ENCODE measurements at places on chromosomes 5 and 9.

DNA sequence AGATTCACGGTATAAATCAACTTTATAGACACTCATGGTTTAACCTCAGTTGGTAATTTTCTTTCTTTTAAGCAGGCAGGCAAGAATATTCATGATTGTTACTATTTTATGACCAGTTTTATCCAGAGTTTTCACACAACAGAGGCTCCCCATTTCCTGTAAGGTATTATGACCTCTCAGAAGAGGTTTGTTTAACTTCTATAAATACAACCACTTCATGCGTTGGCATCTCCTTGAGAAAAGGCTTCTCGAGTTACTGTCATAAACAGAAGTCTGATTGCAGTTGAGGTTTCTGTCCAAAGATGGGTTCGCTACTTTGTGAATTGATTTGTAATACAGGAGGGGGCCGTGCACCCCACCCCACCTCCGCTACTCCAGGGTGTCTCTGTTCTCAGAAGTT is 55.3 kb downstream of the ENTREP1 start:
- no peak for DNase-seq

- no peak for DNase-seq
Observed at GRCh38 chr5:178688551-178688950, 41.9 kb downstream of the ZNF354A start.

DNA sequence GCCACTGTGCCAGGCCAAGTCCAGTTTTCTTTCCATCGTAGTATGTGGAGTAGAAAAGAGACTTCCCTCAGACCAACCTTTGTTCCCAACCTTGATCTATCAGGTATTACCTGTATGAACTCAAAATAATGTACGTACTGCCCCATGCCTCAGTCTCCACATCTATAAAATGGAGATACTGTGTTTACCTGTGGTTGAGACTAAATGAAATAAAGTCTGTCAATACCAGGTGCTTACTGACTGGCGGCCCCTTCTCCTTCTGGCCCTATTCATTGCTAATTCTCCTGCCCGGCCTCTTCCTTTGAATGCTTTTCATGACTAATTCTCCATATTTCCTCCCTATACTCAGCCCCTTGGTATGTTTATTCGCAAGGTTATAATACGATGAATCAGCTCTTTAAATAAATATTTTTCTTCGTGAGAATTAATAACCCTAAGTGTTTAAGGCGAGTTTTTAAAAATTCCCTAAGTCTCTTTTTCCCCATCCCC is 89.6 kb upstream of the BASP1 start:
- no peak for DNase-seq

DNA sequence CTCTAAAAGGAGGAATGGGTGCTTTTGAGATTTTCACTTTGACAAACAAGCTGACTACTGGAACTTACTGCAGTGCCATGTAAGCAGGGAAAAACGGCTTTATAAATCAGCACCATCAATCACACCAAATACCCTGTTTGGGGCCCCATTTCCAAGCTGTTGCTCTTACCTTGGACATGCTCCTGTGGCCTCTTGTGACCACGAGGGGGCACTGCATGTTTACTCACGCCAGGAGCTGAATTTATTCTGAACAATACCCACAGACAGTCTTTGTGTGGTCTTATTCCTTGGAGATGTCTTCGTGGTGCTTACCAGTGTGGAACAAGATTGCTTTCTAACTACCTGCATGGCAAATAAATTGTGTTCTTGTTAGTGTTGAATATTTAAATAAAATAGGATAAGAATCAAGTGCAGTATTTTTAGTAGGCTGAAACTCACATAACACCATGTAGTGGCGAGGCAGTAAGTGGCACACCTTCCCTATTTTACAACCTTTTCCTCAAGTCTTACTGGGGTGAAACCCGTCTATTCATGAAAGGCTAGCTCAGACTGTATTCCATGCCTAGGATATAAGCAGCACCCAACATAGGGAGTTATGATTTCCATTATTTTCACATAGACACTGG is 155.5 kb upstream of the NMUR2 start:
- peak; percentile 61 for DNase-seq

DNA sequence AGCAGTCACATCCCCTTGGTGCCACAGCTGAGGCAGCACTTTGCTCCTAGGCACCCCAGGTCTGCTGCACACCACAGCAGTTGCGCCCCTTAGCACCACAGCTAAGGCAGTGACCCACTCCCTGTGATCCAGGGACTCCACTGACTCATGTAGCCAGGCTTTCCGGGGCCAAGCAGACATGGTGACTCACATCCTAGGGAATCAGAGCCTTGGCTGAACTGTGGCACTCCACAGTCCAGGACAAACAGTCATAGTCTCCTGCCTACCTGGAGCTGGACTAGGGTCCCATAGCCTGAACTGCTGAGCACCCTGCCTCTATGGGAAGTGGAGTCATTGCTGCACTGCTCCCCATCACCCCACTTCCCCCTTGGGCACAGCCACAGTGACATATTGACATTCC is 338.7 kb downstream of the NPR3 start:
- no peak for DNase-seq

DNA sequence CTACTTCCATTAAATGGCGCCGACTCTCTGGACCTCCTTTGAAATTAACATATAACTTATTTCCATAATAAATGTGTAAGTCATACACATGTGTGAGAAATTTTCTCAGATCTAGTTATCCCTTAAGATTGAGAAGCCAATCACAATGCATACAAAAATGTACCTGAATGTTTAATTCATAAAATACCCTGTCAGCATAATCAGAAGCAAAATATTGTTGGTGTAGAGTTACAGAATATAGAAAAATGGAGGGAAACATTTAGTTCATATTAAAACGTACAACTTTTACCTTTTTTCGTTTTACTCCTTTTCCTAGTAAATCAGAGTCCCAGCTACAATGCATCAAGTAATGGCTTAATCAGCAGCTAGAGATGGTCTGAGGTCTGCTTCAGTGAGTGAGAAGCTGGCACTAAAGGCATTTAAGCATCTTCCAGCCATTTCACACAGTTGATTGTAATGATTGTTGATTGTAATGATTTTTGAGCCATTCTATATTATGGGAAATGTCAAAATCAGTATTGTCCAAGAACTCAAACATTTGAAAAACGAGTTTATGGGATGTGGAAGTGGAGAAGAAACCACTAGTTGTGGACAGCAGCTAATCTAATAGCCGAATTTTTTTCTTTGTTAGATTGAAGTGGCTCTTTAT is 81.8 kb downstream of the ANXA1 start:
- DNase-seq: no peak

DNA sequence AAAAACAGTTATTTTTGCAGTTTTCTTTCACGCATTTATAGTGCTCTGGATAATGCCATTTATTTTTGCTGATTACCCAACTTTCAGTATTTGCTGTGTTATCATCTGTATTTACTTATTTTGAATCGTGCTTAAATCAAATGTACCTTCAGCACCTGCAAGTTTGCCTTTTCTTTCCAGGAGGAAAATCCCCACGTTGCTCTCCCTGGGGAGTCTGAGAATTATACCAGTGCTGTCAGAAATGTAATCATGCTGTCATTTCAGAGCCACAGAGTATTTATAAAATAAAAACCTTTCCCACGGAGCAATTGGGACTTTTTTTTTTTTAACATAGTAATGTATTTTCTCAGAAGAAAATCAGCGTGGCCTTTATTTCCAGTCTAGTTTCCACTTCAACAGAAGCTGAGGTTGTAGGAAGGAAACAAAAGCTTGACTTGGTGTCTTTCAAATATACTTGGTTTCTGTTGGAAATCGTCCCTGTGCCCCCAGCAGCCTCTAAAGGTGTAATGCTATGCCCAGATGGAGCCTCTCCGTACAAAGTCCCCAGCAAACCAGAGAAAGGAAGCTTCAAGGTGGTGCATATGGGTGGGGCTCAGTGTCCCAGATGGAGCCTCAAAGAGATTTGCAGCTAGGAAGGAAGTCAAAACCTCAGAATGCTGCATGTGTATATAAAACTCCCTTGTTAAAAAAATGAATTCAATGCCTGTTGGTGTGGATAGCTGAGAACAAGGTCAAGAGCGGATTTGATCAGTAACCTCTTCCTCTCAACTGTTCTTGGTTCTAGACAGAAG is 2.1 kb downstream of the GPR150 start:
- DNase-seq: no peak

DNA sequence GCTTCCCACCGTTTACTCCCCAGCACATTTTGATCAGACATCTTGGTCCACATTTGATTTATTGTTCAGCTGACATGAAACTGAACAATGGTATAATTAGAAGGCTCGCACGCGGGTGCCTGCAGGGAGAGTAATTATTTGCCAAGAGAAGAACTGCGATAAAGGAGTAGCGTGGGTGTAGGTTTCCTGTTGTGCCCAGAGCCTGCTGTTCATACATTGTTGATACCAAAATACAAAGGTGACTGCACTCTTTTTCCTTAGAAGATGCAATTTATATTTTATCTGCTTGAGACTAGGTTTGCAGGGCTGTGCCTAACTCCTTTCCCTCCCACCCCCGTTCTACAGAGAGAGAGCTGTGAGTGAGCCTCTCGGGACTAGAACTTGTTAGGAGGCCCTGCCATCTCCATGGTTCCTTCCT is 241.8 kb upstream of the MSX2 start:
- no peak for DNase-seq

DNA sequence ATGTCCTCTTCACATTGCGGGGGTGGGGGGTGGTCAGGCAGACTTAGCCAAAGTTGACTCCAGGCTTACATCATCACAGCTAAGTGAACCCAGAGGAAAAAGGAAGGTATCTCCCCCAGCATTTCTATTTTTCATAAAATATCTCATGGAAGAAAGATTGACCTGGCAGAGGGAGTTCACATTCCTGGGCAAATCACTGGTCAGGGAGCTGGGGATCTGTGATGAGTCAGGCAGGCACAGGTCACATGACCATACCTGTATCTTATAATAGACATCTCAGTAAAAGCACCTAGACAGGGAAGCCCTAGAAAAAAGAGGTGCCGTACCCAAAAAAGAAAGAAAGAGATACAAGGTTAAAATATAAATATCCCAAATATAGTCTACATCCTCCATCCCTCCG is 57.3 kb upstream of the WWC1 start:
- no peak for DNase-seq

DNA sequence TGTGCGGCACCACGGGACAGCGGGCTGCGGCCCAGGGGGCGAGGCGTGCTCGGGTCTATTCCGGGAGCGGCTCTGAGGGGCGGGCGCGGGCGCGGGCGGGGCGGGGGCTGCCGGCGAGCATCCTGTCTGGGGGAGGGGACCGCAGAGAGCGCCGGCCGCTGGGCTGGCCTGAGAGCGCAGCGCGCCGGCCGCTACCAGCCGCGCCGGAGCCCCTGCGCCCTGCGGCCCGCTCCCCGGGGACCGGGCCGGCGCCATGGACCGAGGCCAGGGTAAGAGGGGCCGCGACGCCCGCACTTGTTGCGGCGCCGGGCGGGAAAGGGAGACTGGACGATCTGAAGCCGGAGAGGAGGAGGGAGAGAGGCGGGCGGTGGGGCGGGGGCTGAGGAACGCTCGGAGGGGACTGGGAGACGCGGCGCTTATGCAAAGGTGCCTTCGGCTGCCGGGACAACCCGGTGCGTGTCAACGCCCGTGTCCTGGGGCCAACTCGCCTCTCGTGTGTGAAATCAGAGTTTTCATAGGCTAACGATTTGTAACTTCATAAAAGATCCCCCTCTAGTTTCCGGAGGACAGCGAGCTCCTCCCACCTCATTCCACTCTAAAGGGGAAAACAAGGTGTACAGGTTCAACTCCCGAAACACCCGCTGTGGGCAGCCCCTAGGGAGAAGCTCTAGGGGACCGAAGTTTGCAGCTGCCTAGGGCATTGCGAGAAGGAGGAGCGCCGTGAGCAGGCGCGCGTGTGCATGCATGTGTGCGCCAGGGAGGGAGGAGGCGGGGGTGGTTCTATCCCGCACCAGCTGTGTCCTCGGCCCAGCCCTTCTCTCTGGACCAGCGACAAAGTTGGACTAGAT is at the start of gene AFAP1L1:
Gene AFAP1L1, plus strand, starts transcription at position 144 of the 848 bp plus-strand sequence. Its CDS starts 110 bp downstream, at position 254.
- DNase-seq: peak; percentile 50

GRCh38 chr5:79795764-79796398 is 106.2 kb downstream of the CMYA5 start:
- DNase-seq: no peak

DNA sequence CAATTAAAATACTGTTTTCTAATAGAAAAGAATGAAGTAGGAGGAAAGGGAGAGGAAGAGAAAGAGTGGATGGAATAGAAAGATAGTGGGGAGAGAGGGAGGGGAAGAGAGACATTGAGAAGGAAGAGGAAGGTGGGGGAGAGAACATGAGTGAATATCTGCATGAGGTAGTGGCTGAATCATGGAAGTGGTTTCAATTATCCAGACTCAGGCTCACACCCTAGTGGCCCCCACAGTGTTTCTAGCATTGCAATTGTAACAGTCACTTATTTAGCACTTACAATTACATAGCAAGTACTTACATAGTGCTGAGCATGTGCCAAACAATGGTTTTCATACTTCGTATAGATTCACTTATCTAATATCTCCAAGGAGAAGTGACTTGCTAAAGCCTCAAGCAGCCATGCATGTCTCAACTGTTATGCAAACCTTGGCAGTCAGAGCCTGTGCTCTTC is 72.7 kb downstream of the CAST start:
- no peak for DNase-seq

DNA sequence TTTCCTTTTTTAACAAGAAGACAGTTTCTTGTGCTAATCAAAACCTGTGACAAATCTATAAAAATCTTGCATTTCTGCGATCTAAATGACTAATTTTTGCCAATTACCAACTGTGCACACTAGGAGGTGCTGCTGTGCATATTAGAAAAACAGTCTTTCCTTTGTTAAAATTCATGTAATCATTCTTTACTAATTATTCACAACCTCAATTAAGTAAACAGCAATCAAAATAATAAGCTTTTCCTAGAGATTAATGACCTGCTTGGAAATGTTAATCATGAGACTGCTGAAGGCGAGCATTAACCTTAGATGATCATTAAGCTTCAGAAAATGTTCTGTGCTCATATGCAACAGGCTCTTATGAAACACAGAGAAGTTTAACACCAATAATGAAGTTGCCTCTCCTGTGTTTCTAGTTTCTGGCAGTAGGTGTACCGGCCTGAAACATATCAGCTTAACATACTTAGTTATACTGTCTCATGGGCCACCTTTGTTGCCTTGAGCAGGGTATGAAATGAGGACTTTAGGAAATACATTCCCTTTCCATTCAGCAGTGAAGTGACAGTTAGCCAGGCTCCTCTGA is 17.7 kb downstream of the RFESD start:
- no peak for DNase-seq

- peak; percentile 100 for DNase-seq
Observed at GRCh38 chr9:131530920-131531832, at the start of gene UCK1. TSS of gene UCK1 (minus strand) at chr9:131531263. CDS start at chr9:131531174, 89 bp downstream.

- DNase-seq: no peak
Observed at GRCh38 chr5:31984691-31985090, 189.4 kb downstream of the GOLPH3 start.
